ENCODE measurements at places on chromosomes 3 and 15. TPM values are rescaled to one million over a fixed set of nuclear protein-coding genes. Genes with fewer than 3 reads are reported as not detected.

GRCh38 chr15:40055576-40056293 is 16.8 kb upstream of the SRP14 start:
- no peak for DNase-seq

- DNase-seq = peak; percentile 61
These were observed 225.9 kb upstream of the C2CD4B start for GRCh38 chr15:62390791-62391640.

Gene OR5K2
- total RNA-seq = not detected

GRCh38 chr3:126408099-126408498 is 13.4 kb downstream of the CFAP100 start:
- DNase-seq = no peak

DNA sequence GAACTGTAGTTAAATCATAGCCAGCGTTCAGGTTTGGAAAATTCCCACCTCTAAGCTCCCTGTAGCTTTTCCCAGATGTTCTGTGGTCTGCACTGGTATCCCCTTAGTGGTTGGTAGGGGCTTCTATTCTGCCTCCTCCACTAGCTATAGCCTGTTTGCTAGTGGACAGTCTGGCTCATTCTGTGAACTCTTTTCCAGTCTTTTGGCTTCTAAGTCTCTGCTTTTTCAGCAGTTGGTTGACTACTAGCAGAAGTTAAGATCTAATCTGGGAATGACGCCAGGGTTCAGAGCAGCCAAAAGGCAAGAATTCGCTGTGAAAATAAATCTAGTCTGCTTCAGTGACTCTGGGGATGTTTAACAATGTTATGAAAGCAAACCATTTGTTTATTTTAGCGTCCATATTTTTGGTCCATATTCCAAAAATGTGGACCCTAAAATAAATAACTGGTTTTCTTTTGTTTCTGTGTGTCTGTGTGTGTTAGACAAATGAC is 73.7 kb upstream of the WDR72 start:
- DNase-seq = no peak

- DNase-seq = no peak
These were observed 10.6 kb downstream of the ATP2C1 start for GRCh38 chr3:130904491-130904890.

Gene TSEN2
- total RNA-seq = 32.0 TPM

DNA sequence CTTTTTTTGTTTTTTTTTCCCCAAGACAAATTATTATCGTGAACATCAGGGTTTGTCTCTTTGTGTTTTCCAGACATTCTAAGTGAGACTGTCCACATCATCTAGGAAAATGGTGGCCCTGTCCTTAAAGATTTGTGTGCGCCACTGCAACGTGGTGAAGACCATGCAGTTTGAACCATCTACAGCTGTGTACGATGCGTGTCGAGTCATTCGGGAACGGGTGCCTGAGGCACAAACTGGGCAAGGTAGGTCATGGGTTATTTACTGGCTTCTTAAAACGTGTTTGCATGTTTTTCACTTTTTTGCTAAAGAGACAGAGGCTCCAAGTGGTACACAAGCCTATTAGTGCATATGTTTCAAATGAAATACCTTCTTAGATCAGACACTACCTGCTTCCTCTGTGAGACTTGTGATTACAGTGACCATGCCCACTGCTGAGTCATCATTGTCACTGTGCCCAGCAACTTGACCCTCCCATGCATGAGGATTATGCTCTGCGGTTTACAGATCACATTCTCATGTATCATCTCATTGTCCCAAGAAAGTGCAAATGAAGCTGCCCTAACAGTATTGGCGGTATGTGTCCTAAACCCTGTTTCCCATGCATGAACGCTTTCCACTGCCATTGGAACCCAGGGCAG is 395.2 kb upstream of the TPM1 start:
- peak; percentile 48 for DNase-seq

DNA sequence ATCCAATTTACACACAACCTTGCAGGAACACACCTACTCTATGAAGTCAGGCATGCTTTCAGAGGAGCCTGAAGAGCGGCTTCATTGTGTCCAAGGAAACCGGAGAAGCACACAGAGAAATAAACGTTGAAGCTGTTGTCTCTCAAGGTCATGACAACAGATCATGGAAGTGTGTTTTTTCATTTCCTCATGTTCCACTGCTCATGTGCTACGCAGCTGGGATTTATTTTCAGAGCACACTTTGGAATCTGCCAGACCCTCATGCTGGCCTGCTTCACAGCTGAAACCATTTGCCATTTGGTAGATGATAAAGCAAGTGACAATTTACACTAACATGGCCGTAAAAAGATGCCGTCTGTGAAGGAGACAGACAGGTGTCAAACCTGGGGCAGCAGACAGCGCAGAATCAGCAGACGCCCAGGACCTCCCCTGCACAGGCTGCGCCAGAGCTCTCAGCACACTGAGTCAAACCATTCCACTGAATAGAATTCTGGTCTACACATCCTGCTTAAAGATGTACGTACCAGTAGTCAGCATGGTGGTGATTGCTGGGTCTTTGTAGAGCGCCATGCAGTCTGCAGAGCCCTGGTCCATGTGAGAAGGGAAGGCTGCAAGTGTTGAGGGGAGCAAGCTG is 99.3 kb downstream of the ARNT2 start:
- no peak for DNase-seq

Gene AADAC
- not detected for total RNA-seq

GRCh38 chr3:144119633-144120032 is 148.0 kb downstream of the DIPK2A start:
- no peak for DNase-seq

Gene PROS1
- 1.3 TPM for total RNA-seq

DNA sequence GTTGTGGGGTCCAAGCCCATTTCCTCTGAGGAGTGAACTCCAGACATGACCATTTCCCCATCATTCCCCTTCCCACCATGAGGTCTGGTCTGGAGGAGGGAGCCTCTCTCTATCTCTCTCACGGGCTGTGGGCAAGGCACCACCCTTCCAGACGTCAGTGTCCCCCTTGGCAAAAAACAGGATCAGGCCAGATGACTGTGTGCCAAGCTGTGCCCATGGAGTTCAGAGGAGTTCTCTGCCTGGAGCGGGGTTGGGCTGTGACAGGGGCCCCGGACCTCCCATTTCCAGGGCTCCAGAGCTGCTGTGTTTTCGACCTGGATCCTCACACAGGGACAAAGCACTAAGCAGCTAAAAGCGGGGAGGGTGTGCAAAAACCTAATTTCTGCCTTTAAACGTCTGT is 124.5 kb downstream of the RAB11A start:
- DNase-seq = no peak

GRCh38 chr3:178381555-178381954 is 154.7 kb upstream of the KCNMB2 start:
- no peak for DNase-seq

Gene FGF12
- 15.7 TPM for total RNA-seq

- DNase-seq = peak; percentile 33
These were observed 167.5 kb upstream of the TOPAZ1 start for GRCh38 chr3:44074181-44074580.

Gene CACNA1D
- 36.3 TPM for total RNA-seq

DNA sequence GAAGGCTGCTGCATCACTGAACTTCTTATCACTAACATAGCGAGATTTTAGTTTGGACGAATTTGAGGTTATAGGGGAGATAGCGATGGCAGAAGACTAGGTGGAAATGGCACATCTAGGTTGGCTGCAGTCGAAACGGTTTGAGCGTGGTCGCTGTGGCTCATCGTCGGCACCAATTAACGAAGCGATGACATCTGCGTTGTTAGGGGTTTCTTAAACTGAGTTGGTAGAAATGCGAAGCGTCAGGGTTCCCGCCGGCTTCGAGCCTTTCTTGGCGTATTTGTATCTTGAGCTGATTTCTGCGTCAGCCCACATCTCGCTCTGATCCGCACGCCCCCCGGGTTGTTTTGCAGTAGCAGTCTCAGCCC is 319 bp downstream of the LNP1 start:
- DNase-seq = peak; percentile 24

DNA sequence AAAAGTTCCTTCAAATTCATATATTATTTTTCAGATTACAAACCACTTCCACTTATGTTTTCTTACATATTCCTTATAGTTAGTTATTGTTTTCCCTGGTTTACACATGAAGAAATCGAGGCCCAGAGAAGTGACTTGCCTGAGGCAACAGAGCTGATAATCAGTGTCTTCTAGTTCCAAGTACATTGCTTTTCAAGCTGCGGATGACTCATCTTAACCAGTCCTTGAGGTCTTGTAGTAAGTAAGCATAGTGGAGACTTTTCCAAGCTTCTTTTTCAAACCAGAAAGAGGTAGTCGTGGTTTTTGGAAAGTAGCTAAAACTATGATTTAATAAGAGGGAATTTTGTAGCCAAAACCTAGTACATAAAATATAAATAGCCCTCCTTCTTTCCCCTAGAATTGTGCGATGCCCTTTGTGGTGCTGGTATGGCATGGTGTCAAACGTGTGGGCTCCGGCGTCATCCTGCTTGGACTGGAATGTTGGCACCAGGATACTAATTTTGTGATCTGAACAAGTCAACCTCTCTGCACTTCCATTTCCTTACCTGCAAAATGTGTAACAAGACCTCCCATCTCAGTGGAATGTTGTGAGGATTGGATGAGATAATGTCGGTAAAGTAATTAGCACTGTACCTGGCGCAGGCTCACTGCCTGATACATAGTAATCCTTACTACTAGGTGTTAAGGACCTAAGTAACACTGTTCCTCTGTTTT is 19.0 kb upstream of the DLG1 start:
- no peak for DNase-seq

- DNase-seq = no peak
These were observed 179.4 kb downstream of the CHST2 start for GRCh38 chr3:143298886-143299535.

DNA sequence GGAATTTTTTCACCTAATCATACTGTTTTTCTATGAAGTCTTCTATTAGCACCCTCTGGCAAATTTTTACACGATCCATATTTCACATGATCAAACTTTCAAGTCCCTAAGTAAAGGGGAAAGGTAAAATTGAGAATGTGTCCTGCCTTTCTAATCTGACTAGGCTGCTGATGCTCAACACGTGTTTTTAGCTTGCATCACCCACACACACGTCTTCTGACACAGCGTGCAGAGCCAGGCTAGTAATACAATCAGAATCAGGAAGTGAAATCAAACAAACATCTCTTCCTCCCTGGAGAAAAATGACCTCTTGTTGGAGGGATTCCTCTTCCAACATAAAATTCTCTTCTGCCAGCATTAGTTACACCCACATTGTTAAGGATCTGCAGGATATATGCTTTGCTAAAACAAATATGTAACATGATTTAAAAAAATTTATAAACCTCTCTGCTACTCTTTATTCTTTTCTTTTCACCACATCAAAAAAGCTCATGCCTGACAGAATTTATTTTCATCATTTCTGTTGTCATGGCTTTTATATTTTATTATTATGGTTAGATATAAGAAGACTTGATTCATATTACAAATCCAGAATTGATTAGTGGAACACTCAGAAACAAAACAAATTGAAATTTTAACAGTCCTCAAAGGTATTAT is 122.4 kb downstream of the RAP2B start:
- peak; percentile 75 for DNase-seq

DNA sequence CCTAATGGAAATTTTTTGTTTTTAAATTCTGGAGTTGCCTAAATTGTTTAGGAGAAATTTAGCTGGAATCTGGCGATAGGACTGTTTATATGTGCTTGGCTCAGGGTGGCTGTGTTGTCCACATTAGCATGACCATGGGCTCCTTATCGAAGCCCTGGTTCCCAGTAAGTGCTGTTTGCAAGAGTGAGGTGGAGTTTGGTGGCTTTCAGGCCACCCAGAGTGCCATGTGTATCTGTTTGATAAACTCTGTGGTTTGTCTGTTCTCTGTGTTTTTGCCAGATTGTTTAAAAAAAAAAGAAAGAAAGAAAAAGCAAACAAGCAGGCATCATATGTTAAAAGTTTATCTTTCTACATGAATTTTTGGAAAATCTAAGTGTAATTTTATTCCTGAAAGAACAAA is 51.5 kb downstream of the PLCL2 start:
- DNase-seq = no peak
